ENCODE measurements at places on chromosomes 2 and 18.

DNA sequence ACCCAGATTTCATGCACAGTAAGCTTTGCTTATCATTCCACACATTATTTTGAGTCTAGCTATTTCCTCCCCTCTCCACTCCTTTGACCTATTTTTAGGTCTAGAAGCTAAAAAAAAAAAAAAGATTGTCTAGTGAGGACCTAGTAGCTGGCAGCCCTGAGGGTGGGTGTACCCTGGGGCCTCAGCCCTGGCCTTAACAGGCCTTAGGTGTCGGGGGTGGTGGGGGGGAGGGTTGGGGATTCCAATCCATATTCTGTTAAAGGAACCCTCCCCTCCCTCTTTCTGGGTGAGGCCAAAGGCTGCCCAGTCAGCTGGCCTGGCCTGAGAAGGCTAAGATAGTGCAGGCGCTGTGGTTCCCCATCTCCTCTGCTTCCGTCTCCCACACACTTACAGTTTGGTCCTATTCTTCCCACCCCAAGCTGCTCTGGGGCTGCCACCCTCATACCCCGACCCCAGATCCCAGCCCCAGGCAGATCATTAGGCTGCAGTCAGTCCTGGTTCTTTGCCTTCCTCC lies 65.5 kb upstream of the HK2 start:
- no peak for DNase-seq

GRCh38 chr2:222708274-222708710 lies 36.8 kb downstream of the MOGAT1 start:
- no peak for DNase-seq

- peak; percentile 20 for DNase-seq
These were observed 676.0 kb downstream of the NRXN1 start for GRCh38 chr2:50355891-50356290.

DNA sequence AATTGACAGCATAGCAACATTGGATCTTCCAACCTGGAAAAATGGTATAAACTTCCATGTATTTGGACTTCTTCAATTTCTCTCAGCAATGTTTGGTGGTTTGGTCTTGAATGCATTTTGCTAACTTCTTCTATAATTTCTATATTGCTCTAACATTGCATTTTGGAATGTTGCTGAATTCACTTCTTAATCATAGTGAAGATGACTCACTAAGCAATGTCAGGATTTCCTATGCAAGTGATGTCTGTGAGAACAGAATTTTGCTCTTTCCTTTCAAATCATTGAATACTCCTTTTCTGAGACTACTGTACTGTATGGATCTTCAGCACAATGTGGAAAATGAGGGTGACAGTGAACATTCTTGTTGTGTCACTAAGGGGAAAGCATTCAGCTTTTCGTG lies 28.9 kb upstream of the CDH19 start:
- no peak for DNase-seq

DNA sequence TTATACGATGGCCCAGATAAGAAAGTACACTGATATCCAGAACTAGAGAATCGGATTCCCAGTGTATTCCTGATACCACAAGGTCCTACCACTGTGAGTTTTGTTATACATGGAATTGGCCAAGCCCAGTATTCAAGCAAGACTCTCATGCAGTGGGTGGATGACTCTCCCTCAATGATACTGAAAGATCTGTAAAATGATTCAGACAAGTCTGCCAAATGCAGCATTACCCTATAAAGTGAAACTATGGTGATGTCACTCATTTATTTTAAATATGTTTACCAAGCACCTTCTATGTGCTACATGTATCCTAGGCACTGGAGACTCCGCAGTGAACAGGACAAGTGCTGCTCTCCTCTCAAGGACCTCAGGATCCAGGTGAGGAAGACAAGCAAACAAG lies 22.6 kb downstream of the MYO5B start:
- DNase-seq, result no peak

- no peak for DNase-seq
These were observed 12.2 kb upstream of the ITPRID2 start for GRCh38 chr2:181879295-181879694.

DNA sequence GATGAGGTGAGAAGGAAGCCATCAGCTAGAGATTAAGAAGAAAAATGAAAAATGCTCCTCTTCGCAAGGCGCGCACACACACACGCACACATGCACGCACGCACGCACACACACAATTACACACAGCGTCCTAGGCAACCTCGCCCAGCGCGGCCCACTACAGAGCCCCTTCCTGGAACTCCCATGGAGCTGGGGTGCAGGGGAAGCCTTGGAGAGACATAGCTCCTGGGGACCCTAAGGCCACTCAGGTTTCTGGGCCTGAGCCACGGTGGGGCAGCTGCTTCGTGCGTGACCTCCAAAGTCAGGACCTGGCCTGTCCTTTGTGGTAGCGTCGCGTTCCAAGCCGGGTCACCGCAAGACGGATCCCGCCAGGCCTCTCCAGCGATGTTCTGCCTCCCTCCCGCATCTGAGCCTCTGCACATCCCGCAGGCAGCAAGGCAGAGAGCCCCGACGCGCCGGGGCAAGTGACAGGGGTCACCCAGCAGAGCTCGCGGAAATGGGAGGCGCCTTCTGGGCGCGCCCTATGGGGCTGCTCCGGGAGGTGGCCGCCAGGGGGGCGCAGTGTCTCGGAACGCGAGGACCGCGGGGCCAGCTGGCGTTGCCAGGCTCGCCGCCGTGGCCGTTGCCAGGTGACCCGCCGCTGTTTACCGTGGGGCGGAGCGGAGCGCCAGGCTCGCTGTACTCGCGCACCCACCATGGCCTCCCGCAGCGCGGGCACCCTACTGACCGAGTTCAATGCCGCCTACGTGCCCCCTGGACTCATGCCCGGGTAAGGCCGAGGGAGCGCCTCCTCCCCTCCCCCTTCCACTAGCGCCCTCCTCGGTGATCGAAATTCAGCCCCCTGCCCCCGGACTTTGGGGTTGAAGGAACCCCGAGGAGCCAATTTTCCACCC lies 79.0 kb downstream of the CIB4 start:
- no peak for DNase-seq

- no peak for DNase-seq
These were observed 55.9 kb upstream of the CTLA4 start for GRCh38 chr2:203811491-203812221.

DNA sequence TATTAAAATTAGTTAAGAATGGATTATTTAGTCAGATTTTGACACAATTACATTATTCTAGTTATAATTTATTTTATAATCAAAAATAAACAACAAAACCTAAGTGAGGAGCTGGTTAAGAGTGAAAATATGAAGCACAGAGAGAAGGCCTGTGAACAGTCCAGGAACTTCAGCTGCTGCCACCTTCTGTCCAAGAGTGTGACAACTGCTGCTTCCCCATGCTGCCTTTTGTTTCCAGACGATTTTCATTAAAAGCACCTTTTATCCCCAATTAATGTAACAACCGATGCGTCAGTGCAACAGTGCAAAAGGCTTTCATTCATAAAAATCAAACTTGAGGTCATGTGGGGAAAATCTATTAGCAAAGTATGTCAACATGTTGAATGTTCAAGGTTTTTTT lies 363.6 kb downstream of the CTNNA2 start:
- peak; percentile 14 for DNase-seq

GRCh38 chr2:16169381-16169960 lies 229.1 kb downstream of the MYCN start:
- DNase-seq, result no peak

GRCh38 chr2:127906206-127906926 lies 20.6 kb upstream of the AMMECR1L start:
- DNase-seq, result no peak

DNA sequence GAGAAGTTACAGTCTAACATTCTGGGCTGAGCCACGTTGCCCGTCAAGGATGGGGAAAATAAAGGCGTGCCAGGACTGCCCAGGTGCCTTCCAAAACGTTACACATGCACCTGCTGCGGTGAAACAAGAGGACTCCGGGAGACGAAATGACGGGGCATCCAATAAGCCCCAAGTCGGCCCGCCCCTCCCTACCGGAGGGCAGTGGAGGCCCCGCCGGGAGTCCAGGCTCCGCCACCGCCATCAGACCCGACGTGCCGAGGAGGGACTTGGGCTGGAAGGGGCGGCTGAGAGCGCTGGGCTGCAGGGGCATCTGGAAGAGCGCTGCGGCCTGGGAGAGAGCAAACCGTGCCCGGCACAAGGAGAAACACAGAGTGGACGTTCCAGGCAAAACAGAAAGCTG lies 112.5 kb upstream of the GPC1 start:
- DNase-seq, result no peak

DNA sequence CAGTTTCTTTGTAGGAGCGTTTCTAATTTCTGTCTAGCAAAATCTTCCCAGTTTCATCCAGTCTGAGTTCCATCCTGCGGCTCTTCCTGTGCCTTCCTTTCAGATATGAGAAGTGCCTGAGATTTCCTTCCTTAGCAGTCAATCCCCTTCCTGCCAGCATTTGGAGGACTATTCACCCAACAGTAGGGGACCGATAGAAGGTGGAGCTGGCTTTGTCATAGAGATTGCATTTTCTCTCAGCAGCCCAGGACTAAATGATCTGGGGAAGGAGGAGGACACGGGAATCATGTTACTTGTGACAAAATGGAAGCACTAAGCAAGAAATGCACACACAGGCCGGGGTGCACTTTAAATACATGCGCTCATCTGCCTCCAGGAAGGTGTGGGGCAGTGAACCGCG lies 5.6 kb upstream of the SMIM21 start:
- DNase-seq, result no peak

DNA sequence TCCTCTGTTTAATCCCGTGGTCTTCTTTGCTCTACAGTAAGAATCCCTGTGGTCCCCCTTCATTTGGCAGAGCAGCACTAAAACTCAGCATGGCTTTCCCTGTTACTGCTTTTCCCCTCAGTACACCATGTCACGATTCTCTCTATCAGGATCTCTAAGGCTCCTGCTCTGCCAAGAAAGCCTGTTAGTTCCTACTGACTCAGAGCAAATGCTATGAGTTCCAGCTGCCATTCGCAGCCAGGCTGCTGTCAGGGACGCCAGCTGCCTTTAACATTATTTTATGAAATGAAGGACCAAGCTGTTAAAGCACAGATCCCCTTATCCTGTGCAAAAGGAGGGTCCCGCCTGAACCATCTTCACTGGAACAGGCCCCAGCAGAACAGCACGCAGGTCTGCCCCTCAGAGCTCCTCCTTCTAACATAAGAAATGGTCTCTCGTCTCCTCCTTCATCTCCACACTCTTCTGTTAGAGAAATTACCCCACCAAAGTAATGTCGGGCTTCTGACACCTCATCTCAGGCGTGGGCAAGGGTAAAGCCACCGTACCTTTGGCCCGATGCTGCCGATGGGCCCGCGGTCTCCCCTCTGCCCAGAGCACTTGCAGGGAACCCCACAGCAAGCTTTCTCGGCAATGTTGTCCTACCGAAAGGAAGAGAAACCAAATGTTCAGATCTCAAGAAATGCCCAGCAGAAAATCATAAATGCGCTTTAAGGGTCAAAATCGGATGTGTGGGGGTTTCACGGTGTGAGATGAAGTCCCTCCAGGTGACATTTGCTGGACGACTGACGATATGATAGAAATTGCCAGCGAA lies 52.6 kb downstream of the COL6A3 start:
- DNase-seq, result peak; percentile 44

- DNase-seq, result no peak
These were observed 63.4 kb downstream of the OLA1 start for GRCh38 chr2:174184915-174185314.

GRCh38 chr2:71882949-71883472 lies 264.7 kb downstream of the CYP26B1 start:
- peak; percentile 74 for DNase-seq

- no peak for DNase-seq
These were observed 292.4 kb downstream of the SP3 start for GRCh38 chr2:173672573-173673340.

DNA sequence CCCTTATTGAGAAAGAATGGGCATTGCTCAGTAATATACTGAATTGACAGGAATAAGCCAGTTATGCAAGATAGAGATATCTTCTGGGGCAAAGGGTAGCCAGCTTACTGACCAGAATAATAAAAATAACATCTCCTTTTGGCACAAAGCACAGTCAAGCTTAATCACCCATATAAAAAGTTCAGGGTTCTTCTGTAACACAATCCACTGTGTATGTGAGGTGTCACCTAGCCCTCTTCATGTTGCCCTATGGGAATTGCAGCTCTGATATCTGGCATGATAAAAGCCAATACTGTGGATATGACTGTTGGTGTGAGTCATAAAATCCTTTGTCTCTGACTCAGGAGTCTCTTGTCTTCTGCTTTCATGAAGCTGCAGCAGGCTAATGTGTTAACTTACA lies 90.8 kb downstream of the DSEL start:
- no peak for DNase-seq

- DNase-seq, result no peak
These were observed 10.0 kb upstream of the TTR start for GRCh38 chr18:31581498-31582197.

- no peak for DNase-seq
These were observed 17.4 kb upstream of the FECH start for GRCh38 chr18:57603871-57604270.

DNA sequence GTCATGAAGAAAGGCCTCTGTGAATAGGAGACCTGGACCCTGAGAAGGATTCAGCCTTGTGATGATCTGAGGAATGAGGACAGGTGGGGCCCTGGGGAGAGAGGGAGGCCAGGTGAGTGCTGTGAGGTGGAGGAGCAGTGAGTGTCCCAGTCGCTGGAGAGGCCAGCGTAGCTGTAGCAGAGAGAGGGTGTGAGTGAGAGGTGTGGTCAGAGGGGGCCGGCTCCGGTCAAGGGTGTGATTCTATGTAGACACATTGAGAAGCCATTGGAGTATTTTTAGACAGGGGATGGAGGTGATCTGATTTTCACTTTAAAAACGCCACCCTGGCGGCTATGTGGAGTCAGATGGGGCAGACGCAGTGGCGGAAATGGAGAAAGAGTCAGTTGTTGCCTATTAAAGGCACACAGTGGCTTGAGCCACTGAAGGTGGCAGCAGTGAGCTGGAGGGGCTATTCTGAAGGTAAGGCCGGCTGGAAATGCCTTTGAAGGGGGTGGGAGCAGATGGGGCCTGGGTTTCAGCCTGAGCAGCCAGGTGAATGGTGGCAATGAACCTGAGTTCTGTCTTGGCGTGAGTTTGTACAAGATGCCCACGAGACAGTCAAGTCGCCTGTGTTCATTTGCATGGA lies 55.6 kb downstream of the GREB1 start:
- no peak for DNase-seq

DNA sequence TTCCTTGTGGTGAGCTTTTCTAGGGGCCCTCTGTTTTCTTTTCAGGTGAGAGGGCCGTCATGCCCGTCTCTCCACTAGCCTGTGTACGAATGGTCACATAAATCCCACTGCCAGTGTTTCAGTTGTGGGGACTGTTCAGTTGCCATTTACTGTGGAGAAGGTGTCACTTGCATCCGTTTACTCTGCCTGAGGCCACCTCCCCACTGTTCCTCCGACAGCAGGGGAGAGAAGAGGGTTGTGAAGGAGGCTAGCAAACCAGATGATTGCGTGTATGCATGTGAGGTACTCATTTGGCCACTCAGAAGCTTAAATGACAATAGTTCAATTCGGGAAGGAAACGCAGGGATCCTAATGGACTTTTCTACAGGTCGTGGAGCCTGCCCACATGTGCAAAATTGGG lies 3.3 kb downstream of the MTCL1 start:
- no peak for DNase-seq

Data from NCI-H446 (cell line).